ENCODE measurements at places on chromosomes 12 and 14.

DNA sequence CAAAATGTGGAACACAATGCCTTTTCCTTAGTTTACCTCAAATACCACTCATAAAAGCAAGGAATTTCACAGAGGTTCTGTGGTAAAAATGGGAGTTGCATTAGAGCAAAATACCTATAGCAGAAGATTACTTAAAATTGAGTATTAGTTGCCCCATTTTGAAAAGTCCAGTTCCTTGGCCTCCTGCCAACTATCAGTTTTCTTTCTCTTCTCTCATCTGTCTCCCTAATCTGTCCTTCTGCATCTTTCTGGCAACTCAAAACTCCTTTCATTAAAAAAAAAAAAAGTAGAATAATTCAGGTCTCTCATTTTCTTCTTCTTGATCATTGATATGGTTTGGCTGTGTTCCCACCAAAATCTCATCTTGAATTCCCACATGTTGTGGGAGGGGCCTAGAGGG is 127.3 kb downstream of the ATP23 start:
- DNase-seq = no peak

GRCh38 chr12:127389923-127390322 is 877.0 kb upstream of the TMEM132C start:
- DNase-seq = no peak

GRCh38 chr12:130354407-130354806 is 16.7 kb downstream of the PIWIL1 start:
- no peak for DNase-seq

GRCh38 chr14:61226015-61226654 is 55.0 kb downstream of the TMEM30B start:
- no peak for DNase-seq

GRCh38 chr14:75628816-75629215 is 31.9 kb downstream of the ERG28 start:
- DNase-seq = no peak

DNA sequence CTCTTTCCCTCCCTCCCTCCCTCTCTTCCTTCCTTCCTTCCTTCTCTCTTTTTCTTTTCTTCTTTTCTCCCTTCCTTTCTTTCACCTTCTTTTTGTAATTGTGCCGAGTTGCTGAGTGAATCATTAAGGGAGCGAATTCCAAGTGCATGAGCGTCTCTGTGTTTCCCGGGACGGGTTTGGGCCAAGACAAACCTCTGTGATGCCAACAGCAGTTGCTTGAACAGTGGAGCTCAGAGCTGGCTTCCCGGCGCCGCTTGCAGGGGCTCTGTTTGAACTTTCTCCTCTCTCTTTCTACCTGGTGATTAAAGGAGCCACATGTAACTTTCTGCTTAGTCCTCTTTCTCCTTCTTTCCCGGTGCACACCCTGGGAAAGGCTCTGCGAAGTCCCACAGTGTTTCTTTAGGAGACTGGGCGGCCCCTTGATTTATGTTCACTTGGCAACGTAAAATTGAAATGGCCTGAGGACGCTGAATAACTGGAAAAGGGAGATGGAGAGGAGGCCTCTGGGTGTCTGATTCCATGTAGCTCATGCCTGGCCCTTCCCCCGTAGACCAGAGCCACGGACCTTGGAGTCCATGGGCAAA is 33.7 kb upstream of the MAP1LC3B2 start:
- DNase-seq = no peak

- DNase-seq = no peak
Observed at GRCh38 chr14:79150226-79150625, 980.1 kb downstream of the NRXN3 start.

DNA sequence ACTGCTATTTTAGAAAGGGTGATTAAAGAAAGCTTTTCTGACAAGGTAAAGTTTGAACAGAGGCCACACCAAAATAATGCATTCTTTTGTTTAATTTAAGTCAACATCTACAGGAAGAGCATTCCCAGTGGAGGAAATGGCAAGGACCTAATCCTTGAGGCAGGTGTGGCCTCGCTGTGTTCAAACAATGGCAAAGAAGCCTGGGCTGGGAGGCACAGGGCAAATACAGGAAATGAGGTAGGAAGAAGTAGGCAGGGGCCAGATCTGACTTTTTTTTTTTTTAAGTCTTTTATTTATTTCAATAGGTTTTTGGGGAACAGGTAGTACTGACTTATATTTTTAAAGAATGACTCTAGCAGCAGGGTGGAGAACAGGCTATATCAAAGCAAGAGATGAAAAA is 53.5 kb downstream of the ARMH4 start:
- no peak for DNase-seq

GRCh38 chr14:98858158-98858557 is 413.8 kb downstream of the BCL11B start:
- no peak for DNase-seq

DNA sequence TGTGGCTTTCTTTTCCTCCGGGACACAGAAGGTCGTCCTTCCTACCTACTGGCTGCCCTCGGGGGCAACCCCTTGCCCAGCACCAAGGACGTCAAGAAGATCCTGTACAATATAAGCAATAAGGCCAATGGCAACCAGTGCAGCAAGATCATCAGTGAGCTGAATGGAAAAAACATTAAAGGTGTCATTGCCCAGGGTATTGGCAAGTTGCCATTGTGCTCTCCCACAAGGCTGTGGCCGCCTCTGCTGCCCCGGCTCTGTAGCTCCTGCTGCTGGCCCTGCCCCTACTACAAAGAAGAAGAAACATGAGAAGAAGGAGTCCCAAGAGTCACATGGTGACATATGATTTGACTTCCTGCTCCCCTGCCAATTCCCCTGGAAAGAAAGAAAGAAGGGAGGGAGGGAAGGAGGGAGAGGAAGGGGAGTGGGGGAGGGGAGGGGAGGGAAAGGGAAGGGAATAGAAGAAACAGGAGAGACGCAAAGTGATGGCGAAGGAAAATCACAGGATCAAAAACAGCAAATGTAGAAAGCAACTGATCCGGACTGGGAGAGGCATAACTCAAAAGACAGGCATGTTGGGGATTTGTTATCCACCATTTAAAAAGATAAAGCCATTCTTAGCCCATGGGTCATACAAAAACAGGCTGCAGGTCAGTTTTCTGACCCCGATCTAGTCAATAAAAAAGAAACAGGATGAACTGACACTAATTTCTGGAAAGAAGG is 61.3 kb upstream of the RESF1 start:
- no peak for DNase-seq

DNA sequence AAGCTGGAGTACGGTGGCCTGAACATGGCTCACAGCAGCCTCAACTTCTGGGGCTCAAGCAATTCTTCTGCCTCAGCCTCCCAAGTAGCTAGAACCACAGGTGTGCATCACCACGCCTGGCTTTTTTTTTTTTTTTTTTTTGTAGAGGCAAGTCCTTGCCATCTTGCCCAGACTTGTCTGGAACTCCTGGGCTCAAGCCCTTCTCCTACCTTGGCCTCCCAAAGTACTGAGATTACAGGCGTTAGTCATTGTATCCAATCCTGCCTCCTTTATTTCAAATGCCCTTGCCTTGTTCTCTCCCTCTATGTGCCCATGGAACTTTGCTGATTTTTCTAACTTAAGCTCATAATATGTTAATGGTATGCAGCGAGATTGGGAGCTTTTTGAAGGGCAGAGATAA is 49.2 kb upstream of the PRICKLE1 start:
- DNase-seq = no peak

DNA sequence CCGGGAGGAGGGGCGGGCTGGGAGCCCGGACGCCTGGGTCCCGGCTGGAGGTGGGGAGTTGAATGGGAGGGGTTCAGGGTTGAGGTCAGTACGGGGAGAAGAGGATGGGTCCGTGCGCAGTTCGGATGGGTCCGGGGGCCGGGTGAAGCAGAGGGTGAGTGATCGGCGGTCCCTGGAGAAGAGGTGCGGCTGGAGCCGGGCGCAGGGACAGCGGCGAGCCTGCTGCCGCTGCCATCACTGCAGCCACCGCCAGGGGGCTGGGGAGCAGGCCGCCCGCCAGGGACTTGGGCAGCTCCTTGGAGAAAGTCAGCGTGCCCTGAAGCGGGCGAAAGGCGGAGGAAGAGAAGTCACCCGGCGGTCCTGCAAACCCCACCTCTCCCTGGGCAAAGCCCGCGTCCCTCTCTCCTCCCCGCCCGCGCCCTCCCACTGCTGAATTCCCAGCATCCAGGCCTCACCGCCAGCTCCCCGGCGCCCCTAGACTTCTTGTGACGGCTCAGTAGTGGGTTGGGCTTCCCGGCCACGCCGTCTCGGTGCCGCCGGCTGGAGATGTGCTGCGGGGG is 6.0 kb upstream of the GPR84 start:
- no peak for DNase-seq
